Ascending aorta (tissue), 2 donors: ENCODE measurements at places on chromosomes 3 and 15.

DNA sequence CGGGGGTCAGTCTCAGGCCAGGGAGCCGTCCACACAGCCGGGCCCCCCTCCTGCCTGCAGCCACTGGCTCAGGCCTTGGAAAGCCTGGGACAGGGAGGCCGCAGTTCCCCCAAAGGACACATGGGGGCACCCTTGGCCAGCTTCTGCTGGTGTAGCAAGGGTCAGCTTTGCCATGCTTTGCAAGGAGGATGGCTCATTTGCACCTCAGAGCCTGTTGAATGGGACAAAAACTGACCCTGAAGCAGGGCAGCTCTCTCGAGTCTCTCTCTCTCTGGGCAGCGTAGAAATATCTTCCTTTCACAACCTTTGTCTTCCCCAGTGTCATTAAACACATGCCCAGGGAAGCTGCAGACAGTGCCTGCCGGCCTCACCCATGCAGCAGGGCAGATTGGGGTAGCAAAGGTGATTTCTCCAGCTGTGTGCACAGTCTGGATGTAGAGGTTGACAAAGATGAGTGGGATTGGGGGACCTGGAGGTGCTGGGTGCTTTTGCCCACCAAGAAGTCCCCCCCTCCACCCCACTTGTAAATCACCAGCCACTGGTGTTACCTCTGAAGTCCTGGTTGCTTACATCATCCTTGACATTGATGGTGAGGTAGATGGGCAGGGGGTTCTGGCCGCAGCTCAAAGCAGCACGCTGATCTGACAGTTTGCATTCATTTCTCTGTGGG, 17.4 kb upstream of the EHD4 start:
- DNase-seq = peak; percentile 88

- no peak for DNase-seq
Measured at GRCh38 chr3:10289787-10290355, 2.9 kb downstream of the GHRL start.

- no peak for DNase-seq
Measured at GRCh38 chr3:149374391-149374790, 3.1 kb downstream of the TM4SF1 start.

GRCh38 chr15:27086149-27086548, 115.2 kb downstream of the GABRG3 start:
- no peak for DNase-seq

GRCh38 chr15:97199393-97200051, 761.0 kb upstream of the ARRDC4 start:
- DNase-seq = no peak

- DNase-seq = no peak
Measured at GRCh38 chr3:34065901-34066300, 267.5 kb downstream of the PDCD6IP start.

- no peak for DNase-seq
Measured at GRCh38 chr15:47954196-47954595, 166.6 kb upstream of the SLC24A5 start.

DNA sequence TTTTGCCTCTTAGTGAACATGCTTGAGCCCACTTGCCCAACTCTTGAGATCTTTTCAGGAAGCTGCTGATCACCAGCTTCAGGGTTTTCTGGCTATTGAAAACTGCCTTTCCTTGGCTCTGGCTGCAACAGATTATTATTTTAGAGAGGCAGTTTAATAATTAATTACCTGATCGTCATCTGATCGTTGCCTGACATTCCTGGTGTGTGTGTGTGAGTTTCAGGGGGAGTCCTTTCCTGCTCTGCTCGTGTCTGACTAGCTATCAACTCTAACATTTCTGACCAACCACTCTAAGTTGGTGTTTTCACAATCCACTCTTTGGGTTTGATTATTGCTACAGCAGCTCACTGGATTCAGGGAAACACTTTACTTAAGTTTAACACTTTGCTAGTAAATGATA, 84.3 kb upstream of the SPATA16 start:
- no peak for DNase-seq

DNA sequence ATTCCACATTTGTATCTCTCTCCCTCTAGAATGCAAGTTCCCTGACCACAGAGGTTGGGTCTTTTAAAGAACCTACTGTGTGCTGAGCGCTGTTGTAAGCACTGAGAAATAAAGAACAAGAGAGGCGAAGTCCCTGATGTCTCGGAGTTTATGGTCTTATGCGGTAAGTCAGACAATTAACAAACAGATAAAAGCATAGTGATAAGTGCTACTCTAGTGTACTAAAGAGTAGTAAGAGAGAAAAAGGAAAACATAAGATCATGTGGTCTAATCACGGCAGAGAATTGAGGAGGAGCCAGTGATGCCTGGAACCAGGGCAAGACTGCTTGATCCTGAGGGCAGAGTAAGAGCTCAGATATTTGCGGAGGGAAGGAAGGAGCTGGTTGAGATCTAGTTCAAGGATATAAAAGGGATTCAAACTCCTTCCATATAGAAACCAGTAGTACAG, 29.8 kb upstream of the TSC22D2 start:
- DNase-seq = no peak

GRCh38 chr3:42712688-42713372, 10.2 kb upstream of the HHATL start:
- DNase-seq = no peak

DNA sequence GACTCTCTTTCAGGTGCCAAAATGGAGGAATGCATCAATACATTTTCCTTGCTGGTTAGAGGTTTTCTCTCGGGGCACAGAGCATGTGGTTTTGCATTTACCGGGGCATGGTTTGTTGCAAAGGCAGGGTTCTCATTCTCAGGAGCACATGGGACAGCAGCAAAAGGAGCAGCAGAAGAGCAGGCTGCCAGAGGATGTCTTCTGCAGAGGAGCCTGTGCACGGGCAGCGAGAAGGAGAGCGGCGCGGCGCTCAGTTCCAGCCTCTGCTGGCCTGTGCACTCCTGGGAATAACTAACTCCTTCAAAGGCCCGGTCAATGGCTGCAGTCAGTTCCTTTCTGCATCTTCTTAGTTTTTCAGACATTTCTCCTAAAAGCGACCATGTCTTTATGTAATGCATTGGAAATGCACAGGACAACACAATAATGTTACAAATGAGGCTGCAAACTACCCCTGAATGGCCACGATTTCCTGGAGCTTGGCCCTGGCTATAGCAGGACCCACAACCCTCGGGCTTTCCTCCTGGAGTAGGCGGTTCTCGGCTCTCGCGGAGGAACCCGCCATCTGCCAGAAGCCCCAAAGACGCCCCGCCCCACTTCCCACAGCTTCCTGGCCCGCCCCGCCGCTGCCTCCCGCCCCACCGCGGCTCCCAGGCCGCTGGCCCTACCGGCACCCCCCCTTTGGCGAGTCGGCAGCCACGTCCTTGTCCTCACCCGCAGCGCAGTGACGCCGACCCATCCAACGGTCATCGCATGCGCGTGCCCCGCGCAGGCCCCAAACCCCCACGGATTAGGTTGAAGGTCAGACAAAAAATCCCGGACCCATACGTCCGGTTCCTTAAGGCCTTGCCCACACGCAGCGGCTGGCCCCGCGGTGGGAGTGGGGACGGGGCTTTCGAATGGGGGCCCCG, at the start of gene C3orf62:
C3orf62 (minus strand) TSS at position 758 of the 908 bp plus-strand sequence; CDS start at position 398, 360 bp downstream.
- peak; percentile 95 for DNase-seq

GRCh38 chr15:40343512-40343911, 2.8 kb upstream of the CCDC9B start:
- peak; percentile 89 for DNase-seq

DNA sequence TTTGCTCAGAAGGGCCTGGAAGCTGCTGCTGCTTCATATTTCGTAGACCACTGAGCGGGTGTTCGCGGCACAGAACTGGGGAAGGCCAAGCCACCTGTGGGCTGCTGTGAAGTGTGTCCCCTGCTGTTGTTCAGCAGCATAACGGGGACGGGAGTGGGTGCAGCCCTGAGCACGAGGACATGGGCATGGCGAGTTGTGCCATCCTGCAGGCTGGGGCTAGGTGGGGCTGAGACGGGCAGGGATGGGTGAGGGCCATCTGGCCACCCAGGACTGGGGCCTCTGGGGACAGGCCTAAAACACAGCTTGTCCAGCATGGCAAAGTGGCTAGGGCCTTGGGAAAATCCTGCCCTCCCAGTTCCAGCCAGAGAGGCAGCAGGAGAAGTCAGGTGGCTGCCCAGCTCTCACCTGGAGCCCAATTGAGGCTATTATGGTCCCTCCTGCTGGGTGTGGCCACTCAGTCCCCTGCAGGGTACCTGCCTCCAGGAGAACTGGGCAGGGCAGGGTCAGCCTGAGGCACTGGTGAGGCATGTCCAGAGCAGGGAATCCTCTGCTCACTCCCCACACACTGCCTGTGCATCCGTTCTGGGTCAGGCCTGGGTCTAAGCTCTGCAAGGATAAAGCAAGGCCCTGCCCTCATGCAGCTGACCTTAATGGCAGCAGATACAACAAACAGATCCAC, 29.5 kb downstream of the CFAP100 start:
- peak; percentile 61 for DNase-seq

DNA sequence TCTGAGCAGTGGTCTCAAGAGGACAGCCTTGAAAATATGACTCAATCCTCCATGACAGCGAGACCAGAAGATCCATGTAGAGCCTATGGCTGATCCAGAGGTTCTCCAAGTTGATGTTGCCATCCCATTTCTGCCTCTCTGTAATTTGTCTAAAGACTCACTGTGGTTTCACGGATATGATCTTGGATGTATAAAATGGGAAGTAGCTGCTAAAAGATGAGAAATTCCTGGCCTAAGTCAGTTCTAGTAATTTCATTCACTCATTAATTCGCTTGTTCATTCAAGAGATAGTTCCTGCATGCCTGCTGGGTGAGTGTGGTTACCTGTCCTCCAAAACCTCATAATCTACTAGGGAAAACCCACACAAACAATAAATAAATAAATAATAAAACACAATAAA, 145.9 kb downstream of the TNIK start:
- no peak for DNase-seq

GRCh38 chr3:10492364-10493201, 12.8 kb downstream of the ATP2B2 start:
- DNase-seq = no peak

- no peak for DNase-seq
Measured at GRCh38 chr3:150515210-150515609, 31.1 kb downstream of the SERP1 start.

- DNase-seq = no peak
Measured at GRCh38 chr15:33183334-33183733, 11.2 kb downstream of the FMN1 start.

- DNase-seq = no peak
Measured at GRCh38 chr3:87503900-87504498, 227.6 kb upstream of the POU1F1 start.

DNA sequence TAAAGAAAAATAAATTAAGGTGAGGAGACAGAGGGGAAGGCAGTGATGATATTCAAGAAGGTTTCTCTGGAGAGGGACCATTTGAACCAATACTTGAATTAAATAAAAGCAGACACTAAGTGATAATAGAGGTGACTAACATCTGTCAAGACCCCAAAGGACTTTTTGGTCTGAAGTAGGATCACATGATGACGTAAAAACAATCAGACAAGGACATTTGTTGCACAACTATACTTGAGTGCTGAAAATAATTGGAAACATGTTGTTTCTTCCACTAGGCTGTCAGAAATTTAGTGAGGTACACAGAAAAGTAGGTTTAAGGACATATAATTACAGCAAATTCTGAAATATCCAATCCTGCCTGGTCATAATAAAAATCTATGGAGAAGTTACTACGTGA, 179.5 kb downstream of the WNT5A start:
- DNase-seq = no peak

- DNase-seq = no peak
Measured at GRCh38 chr15:32828507-32829186, 110.8 kb downstream of the GREM1 start.

DNA sequence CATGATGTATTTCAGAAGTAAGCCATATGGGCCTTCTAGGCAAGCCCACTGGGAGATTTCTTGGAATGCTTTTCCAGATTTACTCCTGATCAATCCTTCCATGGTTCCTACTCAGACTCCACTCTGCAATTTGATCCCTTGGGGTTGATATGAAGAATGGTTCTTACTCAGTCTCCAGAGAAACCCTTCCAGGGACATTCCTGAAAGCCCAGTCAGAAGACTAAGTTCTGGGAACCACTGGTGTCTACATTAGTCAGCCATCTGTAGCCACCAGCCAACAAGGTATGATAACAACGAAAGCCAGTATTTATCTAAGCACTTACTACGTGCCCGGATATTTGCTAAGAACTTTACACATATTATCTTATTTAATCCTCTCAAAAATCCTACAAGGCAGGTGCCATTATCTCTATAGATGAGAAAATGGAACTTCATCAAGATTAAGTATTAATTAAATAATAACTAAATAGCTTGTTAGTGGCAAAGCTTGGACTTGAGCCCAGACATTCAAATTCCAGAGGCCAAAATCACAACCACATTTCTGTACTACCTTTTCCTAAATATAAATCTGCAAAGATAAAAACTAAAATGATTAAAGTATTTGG, 32.7 kb downstream of the ZNF385D start:
- DNase-seq = no peak
